ENCODE measurements at places on chromosomes 4 and X. TPM values are rescaled to one million over a fixed set of nuclear protein-coding genes. Genes with fewer than 3 reads are reported as not detected.

The G3BP2 gene
- total RNA-seq: 116 TPM

The SMIM43 gene
- 0.66 TPM for total RNA-seq

The PCDH7 gene
- 50.5 TPM for total RNA-seq

The NSUN7 gene
- total RNA-seq: 0.84 TPM

The SPARCL1 gene
- 314 TPM for total RNA-seq

The VCX3B gene
- total RNA-seq: not detected

The LRCH2 gene
- 4.0 TPM for total RNA-seq

All from muscle of leg (tissue), 16 donors.